Hematopoietic multipotent progenitor cell (in vitro differentiated cells): ENCODE measurements at places on chromosomes 16 and 17.

DNA sequence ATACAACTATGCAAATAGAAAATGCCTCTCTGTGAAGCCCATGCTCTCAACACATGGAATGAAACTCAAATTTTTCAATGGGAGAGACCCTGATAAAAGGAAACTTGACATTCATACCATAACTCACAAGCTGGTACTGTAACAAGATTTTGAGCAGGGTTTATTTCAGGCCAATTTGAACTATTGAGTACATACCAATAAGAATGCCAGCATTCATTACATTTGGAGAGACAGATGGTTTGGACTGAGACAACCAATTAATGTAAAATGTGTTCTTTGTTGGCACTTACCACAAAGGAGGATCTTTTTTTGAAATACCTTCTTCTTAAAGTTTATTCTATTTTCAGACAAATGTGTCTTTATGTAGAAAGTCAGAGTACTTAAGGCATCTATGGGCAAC is 1357.0 kb upstream of the GOT2 start:
- DNase-seq = no peak

- no peak for DNase-seq
These were observed 216.7 kb downstream of the PMP22 start for GRCh38 chr17:15048381-15048780.

DNA sequence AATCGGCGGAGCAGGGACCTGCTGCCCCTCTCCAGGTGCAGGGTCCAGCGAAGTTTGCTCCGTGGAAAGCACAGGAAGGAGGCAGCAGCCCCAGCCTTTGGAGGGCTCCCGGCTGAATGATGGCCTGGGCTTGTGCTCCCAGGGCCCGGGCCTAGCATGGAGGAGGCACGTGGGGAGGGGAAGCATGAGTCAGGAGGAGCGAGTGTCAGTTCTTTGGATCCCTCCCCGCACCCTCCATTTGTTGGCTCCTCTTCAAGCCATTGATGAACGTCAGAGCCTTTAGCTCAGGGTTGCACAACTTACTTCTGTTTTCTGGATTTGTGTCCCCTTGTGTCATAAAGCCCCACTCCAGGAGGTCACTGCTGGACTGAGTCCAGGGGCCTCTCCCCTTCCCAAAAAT is 25.8 kb downstream of the TTYH2 start:
- no peak for DNase-seq

DNA sequence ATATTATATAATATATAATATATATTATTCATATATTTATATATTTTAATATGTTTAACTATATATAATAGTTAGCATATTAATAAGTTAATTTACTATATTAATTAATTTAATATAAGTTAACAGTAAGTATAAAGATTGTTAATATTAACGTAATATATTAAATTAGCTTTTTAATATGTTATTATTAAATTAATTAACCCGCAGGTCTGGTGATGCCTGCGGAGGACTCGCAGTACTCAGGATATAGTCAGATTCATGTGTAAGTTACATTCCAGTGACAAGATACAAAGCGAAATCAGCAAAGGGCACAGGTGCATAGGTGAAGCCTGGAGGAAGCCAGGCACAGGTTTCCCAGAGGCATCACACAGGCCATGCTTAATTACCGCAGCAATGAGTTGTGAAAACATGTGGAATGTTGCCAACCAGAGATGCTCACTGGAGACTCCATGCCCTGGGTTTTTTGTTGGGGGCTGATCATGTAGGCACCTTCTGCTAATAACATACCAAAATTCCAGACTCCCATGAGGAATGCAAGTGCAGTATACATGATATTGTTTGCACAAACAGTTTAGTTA is 130.4 kb upstream of the MPHOSPH6 start:
- no peak for DNase-seq

- DNase-seq = peak; percentile 24
These were observed 11.4 kb downstream of the CHST4 start for GRCh38 chr16:71537643-71538042.

- DNase-seq = no peak
These were observed 10.6 kb upstream of the CCL5 start for GRCh38 chr17:35890774-35891155.

DNA sequence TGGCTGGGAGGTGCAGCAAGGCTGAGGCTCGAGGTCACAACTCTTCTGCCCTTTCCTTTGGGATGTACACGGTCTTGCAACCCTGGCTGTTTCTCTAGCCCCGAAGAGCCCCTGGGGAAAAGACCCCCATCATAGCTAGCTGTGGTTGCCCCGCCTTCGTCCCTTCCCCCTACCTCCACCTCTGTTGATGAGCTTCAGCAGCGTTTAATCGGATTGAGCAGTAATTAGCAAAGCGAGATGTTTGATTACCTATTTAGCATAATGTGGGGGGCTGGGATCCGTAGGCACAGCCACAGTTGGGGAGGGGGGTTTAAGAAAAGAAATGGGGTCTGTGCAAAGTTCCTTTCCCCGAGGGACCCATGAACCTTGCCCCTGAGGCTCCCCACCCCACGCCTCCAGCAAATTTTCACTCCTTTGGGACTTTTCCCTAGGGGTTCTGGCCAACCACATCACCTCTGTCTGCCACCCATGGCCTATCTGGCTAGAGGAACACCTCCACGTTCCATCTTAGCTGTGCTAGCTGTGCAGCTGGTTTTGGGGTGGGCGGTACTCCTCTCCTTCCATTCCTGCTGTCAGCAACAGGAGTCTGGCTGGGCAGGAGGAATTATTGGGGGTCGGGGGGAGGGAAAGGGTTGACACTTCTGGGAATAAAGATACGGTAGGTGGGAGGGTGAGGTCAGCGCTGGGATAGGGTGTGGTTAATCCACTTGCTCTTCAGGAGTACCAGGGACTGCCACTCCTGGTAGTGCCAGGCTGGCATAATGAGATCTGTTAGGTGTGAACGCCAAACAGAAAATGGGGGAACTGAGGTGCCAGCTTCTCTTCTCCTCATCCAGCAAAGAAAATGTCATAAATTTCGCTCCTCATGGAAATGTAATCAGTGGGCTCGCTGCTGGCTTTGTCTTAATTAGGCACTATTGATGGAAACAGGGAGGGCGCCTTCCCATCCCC is 1.3 kb upstream of the DNAH2 start:
- no peak for DNase-seq

- DNase-seq = no peak
These were observed 173.3 kb upstream of the CACNG5 start for GRCh38 chr17:66661411-66662256.

GRCh38 chr16:54657058-54657708 is 273.5 kb upstream of the IRX5 start:
- no peak for DNase-seq

GRCh38 chr17:83183145-83183948 is 103.9 kb downstream of the METRNL start:
- no peak for DNase-seq

- DNase-seq = no peak
These were observed 1.2 kb downstream of the CNTNAP1 start for GRCh38 chr17:42683407-42684034.

- no peak for DNase-seq
These were observed 20.3 kb downstream of the SGF29 start for GRCh38 chr16:28573738-28574718.

GRCh38 chr17:55545806-55546205 is 34.6 kb upstream of the SMIM36 start:
- no peak for DNase-seq

- DNase-seq = peak; percentile 63
These were observed 17.2 kb downstream of the TMEM114 start for GRCh38 chr16:8572919-8573724.

DNA sequence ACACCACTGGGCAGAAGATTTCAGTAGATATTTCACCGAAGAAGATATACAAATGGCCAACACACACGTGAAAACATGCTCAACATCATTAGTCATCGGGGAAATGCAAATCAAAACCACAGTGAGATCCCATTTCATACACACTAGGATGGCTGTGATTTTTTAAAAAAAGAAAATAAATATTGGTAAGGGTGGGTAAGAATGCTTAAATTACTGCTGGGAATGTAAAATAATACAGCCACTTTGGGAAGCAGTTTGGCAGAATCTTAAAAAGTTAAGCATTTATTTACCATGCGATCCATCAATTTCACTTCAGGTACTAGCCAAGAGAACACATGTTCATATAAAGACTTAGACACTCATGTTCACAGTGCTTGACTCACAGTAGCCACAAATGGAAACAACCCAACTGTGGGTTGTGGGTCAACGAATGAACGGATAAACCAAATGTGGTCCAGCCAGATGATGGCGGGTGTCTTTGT is 6.5 kb upstream of the C16orf74 start:
- no peak for DNase-seq

GRCh38 chr16:78689028-78689427 is 589.6 kb downstream of the WWOX start:
- DNase-seq = no peak

DNA sequence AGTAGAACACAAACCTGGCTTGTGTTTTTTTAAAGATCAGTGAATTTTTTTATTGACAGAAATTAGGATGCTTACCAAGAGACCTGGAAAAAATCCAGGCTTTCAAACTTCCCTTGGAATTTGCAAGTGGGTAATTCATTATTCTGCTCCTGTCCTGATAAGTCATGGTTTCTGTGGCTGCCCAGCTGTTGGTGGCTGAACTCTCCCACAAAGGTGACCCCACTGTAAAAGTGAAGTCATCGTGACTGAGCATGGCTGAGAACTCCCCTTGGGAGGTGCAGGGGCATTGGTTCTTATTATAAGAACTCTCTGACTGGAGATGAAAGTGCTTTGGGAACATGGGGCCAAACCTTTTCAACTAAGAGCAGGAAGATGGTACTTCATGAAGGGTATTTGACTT is 46.6 kb upstream of the TANC2 start:
- DNase-seq = no peak

DNA sequence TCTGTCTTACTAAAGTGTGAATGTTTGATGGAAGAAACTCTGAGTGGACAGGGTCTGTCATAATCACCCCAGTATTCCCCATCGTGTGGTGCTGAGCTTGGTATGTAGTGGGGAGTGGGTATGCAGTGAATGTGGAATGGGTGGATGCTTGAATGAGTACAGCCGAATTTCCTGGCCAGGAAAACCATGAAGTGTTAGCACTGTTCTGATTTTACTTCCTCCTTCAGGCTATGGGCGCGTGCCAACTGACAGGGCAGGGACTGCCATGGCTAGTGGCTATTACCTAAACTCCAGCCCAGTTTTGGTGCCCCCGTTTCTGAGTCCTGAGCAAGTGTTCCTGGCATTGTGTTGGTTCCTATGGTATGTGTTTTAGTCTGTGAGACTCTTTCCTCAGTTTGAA is 48.6 kb downstream of the PRKCA start:
- DNase-seq = no peak

GRCh38 chr16:67208154-67208896 is 9.4 kb downstream of the ELMO3 start:
- DNase-seq = no peak

DNA sequence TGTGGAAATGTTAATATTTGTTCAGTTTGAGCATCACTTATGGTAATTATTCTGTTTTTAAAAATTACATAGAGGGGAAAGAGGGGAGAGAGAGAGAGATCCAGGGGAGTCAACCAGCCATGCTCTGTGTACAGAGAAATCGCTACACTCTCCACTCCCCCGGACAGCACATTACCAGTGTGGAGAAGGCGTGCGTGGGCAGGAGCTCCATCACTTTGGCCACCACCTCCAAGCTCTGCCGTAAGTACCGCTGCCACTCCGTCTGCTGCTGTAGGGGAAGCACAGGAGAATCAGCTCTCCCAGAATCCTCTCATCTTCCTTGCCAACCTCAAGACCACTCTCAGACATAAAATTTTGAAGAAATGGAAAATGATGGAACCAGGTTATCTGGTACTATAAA is 70.2 kb upstream of the GSG1L start:
- DNase-seq = no peak

DNA sequence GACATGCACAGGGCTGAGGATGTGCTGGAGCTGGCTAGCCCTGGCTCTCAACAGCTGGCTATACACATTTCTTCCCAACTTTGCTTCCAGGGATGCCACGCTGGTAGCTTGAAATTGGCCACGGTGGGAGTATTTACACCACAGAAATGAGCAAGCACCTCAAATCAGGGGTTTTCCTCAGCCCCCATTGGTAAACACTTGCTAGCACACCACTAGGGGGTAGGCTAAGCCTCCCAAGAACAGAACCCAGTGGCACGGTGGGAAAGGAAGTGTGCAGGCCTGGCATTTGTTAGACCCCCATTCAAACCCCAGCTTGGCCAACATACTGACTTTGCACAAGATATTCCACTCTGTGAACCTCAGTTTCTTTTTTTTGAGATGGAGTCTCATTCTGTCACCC is 12.9 kb downstream of the DRC3 start:
- no peak for DNase-seq

GRCh38 chr17:73910821-73911515 is 266.7 kb upstream of the SDK2 start:
- DNase-seq = no peak

DNA sequence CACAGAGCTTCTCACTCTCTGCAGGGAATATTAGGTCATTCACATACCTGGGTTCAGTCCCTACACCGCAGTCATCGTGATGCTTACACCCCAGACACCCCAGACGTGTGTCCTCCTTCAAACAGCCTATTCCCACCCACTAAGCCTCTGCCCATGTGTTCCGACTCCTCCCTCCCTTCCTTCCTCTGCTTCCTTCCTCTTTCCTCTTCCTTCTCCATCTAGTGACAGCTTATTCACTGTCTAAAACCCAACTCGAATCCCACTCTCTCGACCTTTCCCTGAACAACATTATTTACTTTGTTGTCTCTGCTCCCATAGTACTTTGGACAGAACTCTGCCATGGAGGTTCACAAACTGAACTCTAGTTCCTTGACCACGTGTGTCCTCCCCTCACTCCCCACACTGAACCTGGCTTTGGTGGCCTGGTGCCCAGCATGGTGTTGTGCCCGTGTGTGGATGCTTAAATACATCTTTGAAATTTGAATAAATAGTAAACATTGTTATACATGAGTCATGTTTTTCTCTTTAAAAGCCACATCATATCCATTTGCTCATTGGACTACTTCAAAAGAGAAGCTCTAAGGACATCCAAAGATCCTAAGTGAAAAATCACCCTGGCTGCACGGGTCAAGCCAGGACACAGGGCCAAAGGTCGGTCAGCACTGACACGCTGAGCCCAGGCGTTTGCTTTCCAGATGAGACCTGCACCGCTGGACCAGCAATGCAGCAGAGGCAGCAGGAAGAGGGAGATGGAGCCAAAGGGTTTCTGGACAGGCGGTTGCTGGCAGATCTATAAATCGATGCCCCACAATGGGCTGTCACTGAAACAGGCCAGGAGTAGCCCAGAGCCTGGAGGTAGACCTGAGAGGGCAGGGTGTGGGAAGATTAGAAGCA is 14.1 kb upstream of the G6PC1 start:
- no peak for DNase-seq

GRCh38 chr16:48081656-48082055 is 74.1 kb downstream of the ABCC12 start:
- DNase-seq = no peak

- DNase-seq = peak; percentile 48
These were observed 184.8 kb upstream of the GSE1 start for GRCh38 chr16:85428168-85428898.

GRCh38 chr16:84379008-84379708 is 10.8 kb downstream of the ATP2C2 start:
- no peak for DNase-seq

DNA sequence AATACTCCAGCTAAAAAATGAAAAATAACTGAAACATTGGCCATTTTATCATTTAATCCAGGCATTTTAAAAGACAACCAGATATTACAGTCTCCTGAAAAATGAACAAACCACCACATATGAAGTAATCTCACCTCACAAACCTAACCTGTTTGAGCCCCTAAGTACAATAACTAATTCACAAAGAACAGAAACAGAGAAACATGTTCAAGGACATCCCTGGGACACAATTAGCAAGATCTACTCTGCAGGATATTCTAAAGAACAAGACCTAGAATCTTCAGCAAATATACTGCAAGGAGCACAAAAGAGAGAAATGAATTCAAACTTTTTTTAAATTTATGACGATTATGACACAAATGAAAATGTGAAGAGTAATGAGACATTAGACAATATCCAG is 50.8 kb upstream of the ANKFY1 start:
- no peak for DNase-seq
